CD4-positive, alpha-beta T cell (primary cell): ENCODE measurements at places on chromosomes 6 and 20.

DNA sequence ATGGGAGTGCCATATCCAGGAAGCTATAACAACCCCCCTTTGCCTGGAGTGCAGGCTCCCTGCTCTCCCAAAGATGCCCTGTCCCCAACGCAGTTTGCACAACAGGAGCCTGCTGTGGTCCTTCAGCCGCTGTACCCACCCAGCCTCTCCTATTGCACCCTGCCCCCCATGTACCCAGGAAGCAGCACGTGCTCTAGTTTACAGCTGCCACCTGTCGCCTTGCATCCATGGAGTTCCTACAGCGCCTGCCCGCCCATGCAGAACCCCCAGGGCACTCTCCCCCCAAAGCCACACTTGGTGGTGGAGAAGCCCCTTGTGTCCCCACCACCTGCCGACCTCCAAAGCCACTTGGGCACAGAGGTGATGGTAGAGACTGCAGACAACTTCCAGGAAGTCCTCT is 56.7 kb upstream of the TMEM181 start:
- H3K27me3 ChIP-seq = no peaks in the 10 kb centered on the region
- H3K27ac ChIP-seq = no peak overlapping the region
- H3K36me3 ChIP-seq = peaks cover 31% of the 10 kb centered on the region
- no peaks in the 10 kb centered on the region for H3K4me1 ChIP-seq

GRCh38 chr6:143060806-143061596 is at the start of gene AIG1:
Gene AIG1 (plus strand): TSS chr6:143060889. CDS start chr6:143060926, 37 bp downstream.
- no peaks in the 10 kb centered on the region for H3K36me3 ChIP-seq
- DNase-seq = peak; percentile 49
- H3K4me3 ChIP-seq = peak within 1 kb of the TSS; percentile 94

- H3K27ac ChIP-seq = no peak overlapping the region
- no peaks in the 10 kb centered on the region for H3K27me3 ChIP-seq
- H3K36me3 ChIP-seq = no peaks in the 10 kb centered on the region
- H3K4me3 ChIP-seq = no peak overlapping the region
Observed at GRCh38 chr20:5267092-5267491, 49.7 kb downstream of the PROKR2 start.

- no peak overlapping the region for H3K4me3 ChIP-seq
- H3K27me3 ChIP-seq = peaks cover 5% of the 10 kb centered on the region
- peaks cover 12% of the 10 kb centered on the region for H3K4me1 ChIP-seq
Observed at GRCh38 chr6:15017261-15017660, 228.6 kb upstream of the JARID2 start.

DNA sequence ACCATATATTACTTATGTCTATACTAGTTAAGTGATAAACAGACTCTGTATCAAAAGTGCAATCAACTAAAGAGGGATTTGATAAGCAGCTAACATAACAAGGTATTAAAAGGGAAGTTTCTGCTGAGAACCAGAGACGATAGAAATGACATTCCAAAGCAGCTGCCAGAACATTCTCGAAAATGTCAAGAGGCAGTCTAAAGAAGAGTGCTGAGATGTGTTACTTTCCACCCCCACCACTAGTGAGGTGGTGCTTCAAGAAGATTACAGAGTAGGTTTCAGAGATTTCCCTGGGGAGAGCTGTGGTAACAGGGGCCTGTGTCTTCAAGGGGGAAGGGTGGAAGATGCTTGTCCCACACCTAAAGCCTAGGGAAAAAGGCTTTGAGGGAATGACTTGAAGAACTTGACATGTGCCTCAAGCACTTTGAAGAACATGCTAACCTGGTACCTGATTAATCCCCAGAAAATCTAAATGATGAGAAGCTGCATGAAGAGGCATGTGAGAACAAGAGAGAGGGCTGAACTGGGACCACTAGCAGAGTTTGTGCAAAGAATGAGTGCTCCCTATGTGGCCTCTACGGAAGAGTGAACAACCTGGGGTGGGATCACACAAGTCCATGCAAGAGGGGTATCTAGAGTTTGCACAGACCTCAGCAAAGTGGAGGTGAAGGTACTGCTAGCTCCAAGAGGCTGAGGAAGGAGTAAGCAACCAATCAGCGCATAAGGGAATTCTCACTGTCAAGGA is 5.0 kb downstream of the FAM184A start:
- H3K36me3 ChIP-seq = no peaks in the 10 kb centered on the region
- H3K4me3 ChIP-seq = no peak overlapping the region
- no peak overlapping the region for H3K27ac ChIP-seq
- H3K27me3 ChIP-seq = no peaks in the 10 kb centered on the region
- peaks cover 24% of the 10 kb centered on the region for H3K4me1 ChIP-seq
- no peak for DNase-seq

DNA sequence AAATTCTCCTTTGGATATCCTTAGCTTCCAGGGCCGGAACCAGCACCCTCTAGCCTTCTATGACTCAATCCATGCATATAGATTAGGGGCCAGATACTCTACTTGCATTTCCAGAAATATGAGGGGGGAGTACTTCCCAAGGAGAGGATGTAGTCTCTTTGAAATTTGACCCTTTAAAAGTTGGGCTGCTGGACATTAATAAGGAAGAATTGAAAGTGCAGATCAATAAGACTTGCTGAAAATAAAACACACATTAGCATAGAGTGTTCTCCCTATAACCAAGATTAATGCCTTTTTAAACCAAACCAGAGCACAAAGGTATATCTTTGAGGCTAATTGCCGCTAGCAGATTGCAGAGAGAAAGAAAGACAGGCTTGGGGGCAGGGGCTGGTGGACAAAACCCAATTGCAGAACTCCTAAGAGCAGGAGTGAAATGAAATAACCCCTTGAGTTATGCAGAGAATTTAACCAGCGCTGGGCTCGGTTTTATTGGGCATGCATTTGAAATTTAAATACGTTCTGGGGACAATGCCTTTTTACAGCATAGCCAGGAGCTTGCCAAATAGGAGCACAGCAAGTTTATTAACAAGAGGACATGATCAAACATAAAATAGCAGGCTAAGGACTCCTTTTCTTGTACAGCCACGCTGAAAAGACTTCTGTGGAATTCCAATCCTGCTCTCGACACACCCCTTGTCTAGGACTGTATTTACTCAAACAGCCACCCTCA is 108.2 kb upstream of the SALL4 start:
- H3K4me1 ChIP-seq = no peaks in the 10 kb centered on the region
- H3K36me3 ChIP-seq = no peaks in the 10 kb centered on the region
- DNase-seq = no peak
- no peak overlapping the region for H3K27ac ChIP-seq
- H3K4me3 ChIP-seq = no peak overlapping the region

DNA sequence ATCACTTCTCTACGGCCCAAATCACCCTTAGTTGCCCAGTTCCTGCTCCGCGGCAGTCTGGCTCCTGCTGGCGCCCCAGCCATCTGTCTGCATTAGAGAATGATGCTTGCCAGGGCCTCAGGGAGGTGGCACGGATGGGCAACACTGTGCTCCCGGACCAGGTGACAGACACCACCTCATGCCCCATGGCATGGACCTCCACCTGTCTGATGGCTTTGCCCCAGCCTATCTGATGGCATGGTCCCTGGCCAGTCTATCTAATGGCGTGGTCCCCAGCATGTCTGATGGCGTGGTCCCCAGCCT is 18.8 kb upstream of the MRGBP start:
- H3K4me1 ChIP-seq = peaks cover 54% of the 10 kb centered on the region
- no peaks in the 10 kb centered on the region for H3K36me3 ChIP-seq
- peak overlapping the region; percentile 7 for H3K27ac ChIP-seq
- no peaks in the 10 kb centered on the region for H3K27me3 ChIP-seq
- no peak overlapping the region for H3K4me3 ChIP-seq

- H3K36me3 ChIP-seq = no peaks in the 10 kb centered on the region
- H3K27me3 ChIP-seq = no peaks in the 10 kb centered on the region
- no peak overlapping the region for H3K27ac ChIP-seq
- no peaks in the 10 kb centered on the region for H3K4me1 ChIP-seq
- DNase-seq = no peak
- no peak overlapping the region for H3K4me3 ChIP-seq
Observed at GRCh38 chr6:112457886-112458285, 110.8 kb downstream of the RFPL4B start.

DNA sequence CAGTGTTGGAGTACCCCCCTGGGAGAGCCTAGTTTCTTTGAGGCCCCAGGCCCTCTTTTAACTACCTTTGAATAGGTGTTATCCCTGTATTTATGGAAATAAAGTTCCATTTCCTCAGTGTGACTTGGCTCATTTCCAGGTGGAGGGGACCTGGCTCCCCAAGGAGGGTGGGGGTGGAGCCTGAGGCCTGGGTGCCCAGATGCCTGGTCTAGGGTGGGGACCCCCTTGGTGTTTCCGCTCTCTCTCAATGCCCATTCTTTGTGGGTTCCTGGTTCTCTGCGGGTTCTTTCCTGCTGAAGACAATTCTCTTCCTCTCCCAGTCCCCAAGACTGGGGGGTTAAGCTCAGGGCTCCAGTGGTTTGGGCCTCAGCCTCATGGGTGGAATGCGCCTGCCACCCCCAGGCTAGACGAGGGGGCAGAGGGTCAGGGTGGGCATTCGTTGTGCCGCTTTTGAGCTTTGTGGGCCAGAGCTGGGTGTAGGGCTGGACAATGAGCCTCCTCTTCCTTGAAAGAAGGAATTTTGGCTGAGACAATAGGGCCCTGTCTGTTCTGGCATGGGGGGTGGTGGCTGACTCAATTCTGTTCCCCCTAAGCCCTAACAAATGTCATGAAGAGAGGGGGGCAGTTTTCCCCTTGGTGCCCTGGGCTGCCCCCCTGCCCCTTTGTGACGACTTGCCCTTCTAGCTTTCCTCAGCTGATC is 686 bp upstream of the EGFL8 start:
- no peaks in the 10 kb centered on the region for H3K4me1 ChIP-seq
- no peak overlapping the region for H3K4me3 ChIP-seq
- H3K27ac ChIP-seq = no peak overlapping the region

DNA sequence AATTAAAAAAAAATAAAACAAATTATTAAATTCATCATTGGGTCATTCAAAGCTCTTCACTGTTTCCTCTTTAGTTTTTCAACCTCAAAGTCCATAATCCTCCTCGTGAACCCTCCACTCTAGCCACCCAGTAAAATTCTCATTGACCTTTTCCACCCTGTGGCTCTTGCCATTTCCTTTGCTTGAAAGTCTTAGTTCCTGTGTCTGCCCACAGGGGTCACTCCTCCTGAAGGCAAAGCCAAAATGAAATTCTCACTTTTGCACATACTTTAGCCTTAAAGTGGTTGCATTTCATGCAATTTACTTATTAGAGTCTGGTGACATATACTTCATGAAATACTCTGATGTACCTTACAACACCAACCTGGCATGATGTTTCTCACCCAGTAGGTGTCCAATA is 263.7 kb downstream of the BMP2 start:
- H3K27me3 ChIP-seq = no peaks in the 10 kb centered on the region
- DNase-seq = no peak

DNA sequence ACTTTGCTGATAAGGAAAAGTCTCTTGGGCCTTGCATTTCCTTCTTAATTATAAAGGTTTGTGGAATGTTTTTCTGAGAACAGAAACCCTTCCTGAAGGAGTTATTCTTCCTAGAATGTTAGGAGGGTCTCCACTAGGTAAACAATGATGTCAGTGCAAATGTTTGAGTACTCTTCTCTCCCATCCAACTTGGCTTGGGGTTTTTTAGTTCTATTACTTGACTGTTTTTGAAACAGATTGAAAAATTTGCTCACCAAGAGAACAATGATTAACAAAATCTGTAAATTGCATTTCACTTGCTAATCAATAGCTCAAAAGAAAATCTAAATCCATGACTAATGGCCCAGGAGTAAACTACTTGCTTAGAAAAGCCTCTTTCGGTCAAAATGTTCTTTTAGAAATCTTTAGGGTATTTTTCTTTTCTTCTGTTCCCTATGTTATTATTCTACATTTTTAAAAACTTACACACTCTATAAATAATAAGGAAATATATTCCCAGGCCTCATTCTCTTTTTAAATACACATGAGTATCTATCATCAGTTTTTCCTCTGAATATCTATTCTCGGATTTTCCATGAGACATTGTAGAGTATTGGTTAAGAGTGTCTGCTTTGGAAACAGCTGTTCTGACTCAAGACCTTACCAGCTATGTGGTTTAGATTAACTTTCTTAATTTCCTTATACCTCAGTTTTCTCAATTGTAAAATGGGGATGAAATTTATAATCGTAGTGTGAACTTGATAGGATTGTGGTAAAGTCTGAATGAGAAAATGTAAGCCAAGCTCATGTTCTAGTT is 234.2 kb upstream of the CITED2 start:
- no peak overlapping the region for H3K27ac ChIP-seq
- no peak overlapping the region for H3K4me3 ChIP-seq
- H3K4me1 ChIP-seq = no peaks in the 10 kb centered on the region
- H3K27me3 ChIP-seq = no peaks in the 10 kb centered on the region

GRCh38 chr6:70111737-70112136 is 191.1 kb downstream of the COL9A1 start:
- no peak overlapping the region for H3K4me3 ChIP-seq
- no peaks in the 10 kb centered on the region for H3K36me3 ChIP-seq
- H3K4me1 ChIP-seq = no peaks in the 10 kb centered on the region
- no peak overlapping the region for H3K27ac ChIP-seq

DNA sequence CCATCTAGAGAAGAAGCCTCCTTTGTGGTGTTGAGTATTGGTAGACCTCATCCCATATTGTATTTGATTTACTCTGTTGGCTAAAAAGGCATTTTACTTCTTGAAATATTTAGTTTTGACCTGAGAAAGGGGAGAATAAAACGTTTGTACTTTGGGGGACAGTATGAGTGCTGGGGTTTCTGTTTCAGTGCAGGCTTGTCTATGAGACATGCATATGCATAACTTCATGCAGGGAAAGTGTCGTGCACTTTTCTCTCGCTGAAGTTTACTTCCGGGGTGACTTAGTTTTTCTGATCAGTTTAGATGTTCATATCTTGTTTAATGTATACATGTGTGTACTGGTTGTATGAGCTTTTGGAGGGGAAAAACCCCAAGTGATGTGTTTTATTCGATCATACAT is 59.5 kb downstream of the UTRN start:
- H3K4me3 ChIP-seq = peak overlapping the region; percentile 72
- peak; percentile 71 for DNase-seq
- no peaks in the 10 kb centered on the region for H3K27me3 ChIP-seq
- H3K27ac ChIP-seq = peak overlapping the region; percentile 56
- no peaks in the 10 kb centered on the region for H3K36me3 ChIP-seq

- no peak for DNase-seq
- H3K4me1 ChIP-seq = no peaks in the 10 kb centered on the region
- H3K4me3 ChIP-seq = no peak overlapping the region
- H3K36me3 ChIP-seq = no peaks in the 10 kb centered on the region
Observed at GRCh38 chr6:12208190-12208589, 82.0 kb upstream of the EDN1 start.

GRCh38 chr6:95286874-95287273 is 290.5 kb upstream of the MANEA start:
- H3K36me3 ChIP-seq = no peaks in the 10 kb centered on the region
- no peak overlapping the region for H3K27ac ChIP-seq
- no peak for DNase-seq
- H3K4me1 ChIP-seq = no peaks in the 10 kb centered on the region
- H3K27me3 ChIP-seq = no peaks in the 10 kb centered on the region

- H3K27me3 ChIP-seq = no peaks in the 10 kb centered on the region
- H3K36me3 ChIP-seq = no peaks in the 10 kb centered on the region
- H3K4me3 ChIP-seq = no peak overlapping the region
- no peak overlapping the region for H3K27ac ChIP-seq
Observed at GRCh38 chr6:155050311-155050710, 55.2 kb downstream of the TIAM2 start.
